Purkinje cell (primary cell): ENCODE measurements at places on chromosomes 5 and 9. TPM values are rescaled to one million over a fixed set of nuclear protein-coding genes. Genes with fewer than 3 reads are reported as not detected.

Gene PFN3
- polyA plus RNA-seq = not detected in 2 replicates

Gene INVS
- polyA plus RNA-seq = 1.7 and 8.1 TPM in 2 replicates

Gene HABP4
- polyA plus RNA-seq = 43.1 and 43.4 TPM in 2 replicates

Gene GMCL2
- not detected in 2 replicates for polyA plus RNA-seq

Gene CHSY3
- polyA plus RNA-seq = 4.9 TPM in 1 of 2 replicates, not detected in the other

Gene LCN10
- polyA plus RNA-seq = not detected in 2 replicates

Gene MAMDC2
- polyA plus RNA-seq = 1.6 and 3.9 TPM in 2 replicates

Gene BRINP1
- polyA plus RNA-seq = 36.7 and 38.1 TPM in 2 replicates

Gene PCDHGA12
- 3.6 and 4.3 TPM in 2 replicates for polyA plus RNA-seq

Gene FOXI1
- not detected in 2 replicates for polyA plus RNA-seq

Gene PCDHA6
- polyA plus RNA-seq = 4.0 and 5.4 TPM in 2 replicates

Gene SPINK4
- polyA plus RNA-seq = not detected in 2 replicates

Gene MYOZ3
- polyA plus RNA-seq = 0.99 TPM in 1 of 2 replicates, not detected in the other

Gene ADAMTSL2
- 0.52 TPM in 1 of 2 replicates, not detected in the other for polyA plus RNA-seq

Gene INSL6
- 2.3 TPM in 1 of 2 replicates, not detected in the other for polyA plus RNA-seq

Gene BRD3OS
- 15.8 and 19.4 TPM in 2 replicates for polyA plus RNA-seq

Gene SELENOP
- polyA plus RNA-seq = 24.6 and 30.3 TPM in 2 replicates

Gene FAM78A
- 0.24 TPM in 1 of 2 replicates, not detected in the other for polyA plus RNA-seq

Gene CTXN3
- polyA plus RNA-seq = not detected in 2 replicates

Gene LECT2
- not detected in 2 replicates for polyA plus RNA-seq

Gene TOR1A
- 21.4 and 31.2 TPM in 2 replicates for polyA plus RNA-seq

Gene QRFP
- polyA plus RNA-seq = not detected in 2 replicates

Gene BNC2
- 0.07 and 0.20 TPM in 2 replicates for polyA plus RNA-seq

Gene FOXD4L5
- not detected in 2 replicates for polyA plus RNA-seq

Gene PLEKHG4B
- polyA plus RNA-seq = 0.14 and 0.19 TPM in 2 replicates

Gene TMC1
- polyA plus RNA-seq = 0.87 TPM in 1 of 2 replicates, not detected in the other

Gene SMU1
- polyA plus RNA-seq = 19.0 and 19.2 TPM in 2 replicates

Gene HRH2
- polyA plus RNA-seq = 8.8 and 11.5 TPM in 2 replicates

Gene CYLC2
- polyA plus RNA-seq = not detected in 2 replicates

Gene LOX
- 30.8 and 46.4 TPM in 2 replicates for polyA plus RNA-seq

Gene TSLP
- polyA plus RNA-seq = 0.12 TPM in 1 of 2 replicates, not detected in the other

Gene TTC23L
- polyA plus RNA-seq = 0.29 and 0.42 TPM in 2 replicates

Gene CEL
- polyA plus RNA-seq = 0.09 and 0.10 TPM in 2 replicates

Gene FSTL4
- polyA plus RNA-seq = 174 and 193 TPM in 2 replicates

Gene IRX1
- polyA plus RNA-seq = not detected in 2 replicates

Gene PIP5K1B
- 45.2 and 47.0 TPM in 2 replicates for polyA plus RNA-seq

Gene TMEM252
- polyA plus RNA-seq = not detected in 2 replicates

Gene TEK
- polyA plus RNA-seq = 0.07 TPM in 1 of 2 replicates, not detected in the other

Gene PDGFRB
- 1.7 and 2.1 TPM in 2 replicates for polyA plus RNA-seq

Gene WDR31
- 0.24 and 2.8 TPM in 2 replicates for polyA plus RNA-seq

Gene COMMD10
- 91.7 and 102 TPM in 2 replicates for polyA plus RNA-seq

Gene FCN2
- not detected in 2 replicates for polyA plus RNA-seq

Gene NMUR2
- 1.6 TPM in 1 of 2 replicates, not detected in the other for polyA plus RNA-seq

Gene PRDM9
- not detected in 2 replicates for polyA plus RNA-seq

Gene PRXL2C
- 3.0 and 5.2 TPM in 2 replicates for polyA plus RNA-seq

Gene SLC25A48
- not detected in 2 replicates for polyA plus RNA-seq

Gene DOK3
- polyA plus RNA-seq = 0.44 and 0.84 TPM in 2 replicates

Gene TMEM174
- not detected in 2 replicates for polyA plus RNA-seq

Gene F2RL2
- polyA plus RNA-seq = not detected in 2 replicates

Gene RANBP3L
- polyA plus RNA-seq = 2.1 and 4.0 TPM in 2 replicates

Gene GAPT
- not detected in 2 replicates for polyA plus RNA-seq
